ENCODE measurements at places on chromosomes 5 and 9.

GRCh38 chr9:130938652-130939404 is at the start of gene FIBCD1:
TSS of gene FIBCD1 (minus strand) at chr9:130939247. CDS start at chr9:130938607, 640 bp downstream.
- DNase-seq: peak; percentile 66

GRCh38 chr5:137666461-137666850 is 69.4 kb downstream of the KLHL3 start:
- DNase-seq: no peak

DNA sequence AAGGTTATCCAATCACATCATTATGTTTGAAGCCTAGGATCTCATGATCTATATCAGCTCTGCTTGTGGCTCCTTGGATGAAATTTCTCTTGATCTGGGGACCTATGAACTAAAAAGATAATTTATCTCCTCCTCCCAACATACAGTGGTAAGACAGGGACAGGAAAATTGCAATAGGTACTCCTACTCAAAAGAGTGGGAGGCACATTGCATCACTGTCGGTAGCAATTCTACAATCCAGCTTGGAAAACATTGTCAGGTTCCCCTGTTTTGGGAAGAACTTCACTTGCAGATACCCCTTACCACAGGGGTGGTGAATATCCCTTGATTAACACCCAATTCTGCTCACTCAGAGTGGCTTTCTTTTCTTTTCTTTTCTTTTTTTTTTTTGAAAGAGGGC is 107.7 kb downstream of the HSPA4 start:
- no peak for DNase-seq

DNA sequence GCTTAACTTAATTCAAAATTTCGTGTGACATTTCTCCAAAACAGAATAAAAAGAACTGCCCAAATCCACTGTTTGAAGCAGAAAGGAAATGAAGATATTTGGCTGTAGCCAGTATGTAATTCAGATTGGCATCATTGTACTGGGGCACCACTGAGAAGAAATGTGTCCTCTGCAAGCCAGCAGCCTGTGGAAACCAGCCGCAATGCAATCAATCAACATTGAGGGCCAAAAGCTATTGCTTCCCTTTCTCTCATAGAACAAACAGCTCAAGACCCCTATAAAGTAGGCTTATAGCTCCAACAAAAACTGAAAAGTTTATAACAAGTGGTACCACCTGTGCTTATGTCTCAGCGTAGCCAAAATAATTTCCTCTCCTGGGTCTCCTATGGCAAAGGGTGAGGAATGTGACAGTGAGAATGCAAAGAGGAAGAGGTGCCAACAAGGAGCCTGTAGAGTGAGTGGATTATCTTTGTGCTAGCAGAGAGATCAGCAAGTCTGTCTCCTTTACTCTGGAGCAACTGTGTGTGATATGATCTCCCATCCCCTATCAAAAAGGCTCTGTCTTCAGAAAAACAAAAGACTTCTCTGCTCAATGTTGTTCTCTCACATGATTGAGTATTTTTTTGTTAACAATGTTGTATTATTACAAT is 1072.3 kb upstream of the DMAC1 start:
- no peak for DNase-seq

DNA sequence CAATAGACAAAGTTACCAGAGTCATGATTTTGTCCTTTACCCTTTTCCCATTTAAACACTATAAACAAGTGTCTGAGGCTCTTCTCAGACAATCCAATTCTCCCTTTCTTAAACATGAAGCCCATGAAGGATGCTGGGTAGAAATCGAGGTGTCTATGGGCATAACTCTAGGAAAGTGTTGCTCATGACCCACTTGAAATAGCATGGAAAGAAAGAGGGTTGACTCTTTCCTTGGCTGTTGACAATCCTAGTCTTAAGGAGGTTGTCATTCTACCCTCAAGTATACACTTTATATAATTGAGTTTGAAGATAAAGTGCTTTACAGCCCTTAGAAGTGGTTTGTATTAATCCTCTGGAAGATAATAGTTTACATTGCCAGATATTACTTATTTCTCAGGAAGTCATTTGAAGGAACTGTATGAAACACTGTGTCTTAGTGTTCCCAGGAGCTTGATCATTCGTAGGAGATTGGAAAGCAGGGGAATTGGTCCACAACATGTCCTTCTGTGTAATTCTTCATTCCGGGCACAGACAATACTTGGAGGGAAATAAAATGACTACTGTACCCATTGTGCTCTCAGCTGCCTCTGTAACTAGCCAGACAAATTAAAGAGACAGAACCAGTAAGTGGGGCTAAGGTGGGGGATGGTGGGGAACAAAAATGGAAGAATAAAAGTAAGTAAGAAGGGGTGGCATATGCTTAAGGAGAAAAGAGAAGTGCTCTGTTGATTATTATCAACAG is 1078.3 kb upstream of the DMAC1 start:
- no peak for DNase-seq

- DNase-seq: no peak
Observed at GRCh38 chr5:132026516-132027008, 15.1 kb upstream of the ACSL6 start.

DNA sequence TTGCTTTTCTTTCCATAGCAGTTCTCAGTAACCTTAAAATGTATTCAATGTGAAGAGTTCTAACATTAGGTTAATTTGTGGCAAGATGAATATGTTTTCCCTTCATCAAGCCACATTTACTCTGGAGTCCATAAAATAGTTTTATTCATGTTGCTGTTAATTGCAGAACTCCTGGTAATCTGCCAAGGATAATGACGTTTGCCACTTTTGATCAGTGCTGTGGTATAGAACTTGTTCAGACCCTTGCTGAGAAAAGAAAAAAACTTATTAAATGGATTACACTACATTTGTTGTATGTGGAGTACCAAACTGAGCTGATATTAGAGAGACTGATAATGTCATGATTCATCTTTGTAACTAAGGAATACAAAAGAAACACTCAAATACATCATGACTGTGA is 212.4 kb upstream of the DMAC1 start:
- DNase-seq: no peak

- no peak for DNase-seq
Observed at GRCh38 chr5:36526537-36526936, 79.9 kb upstream of the SLC1A3 start.

- DNase-seq: no peak
Observed at GRCh38 chr5:139684350-139684880, 36.3 kb downstream of the CXXC5 start.

DNA sequence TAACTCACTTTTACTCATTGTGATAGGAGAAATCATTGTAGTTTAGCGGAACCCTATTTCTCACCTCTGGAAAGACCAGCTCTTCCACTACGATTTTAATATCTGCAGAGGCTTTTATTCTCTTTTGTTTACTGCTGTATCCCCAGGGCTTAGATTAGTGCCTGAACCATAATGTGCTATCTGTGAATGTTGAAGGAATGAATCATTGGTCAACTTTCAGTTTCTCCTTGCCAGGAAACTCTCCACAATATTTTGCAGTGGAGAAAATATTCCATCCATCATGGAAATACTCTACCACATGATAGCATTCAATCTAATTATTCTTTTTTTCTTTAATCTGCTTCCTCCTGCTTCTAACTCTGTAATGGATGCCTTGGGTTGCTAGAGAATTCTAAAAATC is 263.5 kb upstream of the PTPRD start:
- no peak for DNase-seq

GRCh38 chr5:131413605-131414559 is 150.0 kb downstream of the CDC42SE2 start:
- DNase-seq: no peak

DNA sequence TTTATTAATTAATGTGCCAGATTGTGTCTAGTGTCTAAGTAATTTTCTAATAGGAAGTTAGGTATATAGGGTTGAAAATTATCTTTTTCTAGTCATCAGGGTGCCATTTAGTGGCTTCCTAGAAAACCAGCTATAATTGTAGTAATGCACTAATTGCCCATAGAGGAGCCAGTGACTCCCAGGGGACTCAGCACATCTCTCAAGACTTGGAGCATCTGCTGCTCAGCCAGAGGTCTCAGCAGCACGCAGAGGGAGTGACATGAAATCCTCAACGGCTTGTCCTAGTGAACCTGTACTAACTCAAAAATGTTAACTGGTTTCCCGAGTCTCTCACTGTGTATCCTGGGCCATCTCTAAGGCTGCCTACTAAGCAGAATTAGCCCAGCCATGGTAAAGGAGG is 78.2 kb upstream of the MAN2A1 start:
- no peak for DNase-seq

DNA sequence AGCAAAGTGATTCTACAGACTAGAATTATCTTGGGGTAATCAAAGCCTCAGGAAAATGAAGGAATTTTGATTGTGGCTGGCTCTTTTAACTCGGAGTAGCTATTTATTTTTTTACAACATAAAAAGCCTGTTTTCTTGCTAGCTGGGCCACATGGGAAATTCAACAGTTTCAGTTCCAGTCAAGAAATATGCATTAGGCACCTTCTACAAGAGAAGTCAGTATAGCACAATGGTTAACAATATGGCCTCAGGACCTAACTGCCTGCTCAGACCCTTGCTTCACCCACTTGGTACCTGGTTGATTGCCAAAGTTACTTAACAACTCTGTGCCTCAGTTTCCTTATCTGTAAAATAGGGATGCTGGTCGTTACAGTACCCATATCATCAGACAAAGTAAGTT is 586.2 kb downstream of the ZNF608 start:
- DNase-seq: no peak

DNA sequence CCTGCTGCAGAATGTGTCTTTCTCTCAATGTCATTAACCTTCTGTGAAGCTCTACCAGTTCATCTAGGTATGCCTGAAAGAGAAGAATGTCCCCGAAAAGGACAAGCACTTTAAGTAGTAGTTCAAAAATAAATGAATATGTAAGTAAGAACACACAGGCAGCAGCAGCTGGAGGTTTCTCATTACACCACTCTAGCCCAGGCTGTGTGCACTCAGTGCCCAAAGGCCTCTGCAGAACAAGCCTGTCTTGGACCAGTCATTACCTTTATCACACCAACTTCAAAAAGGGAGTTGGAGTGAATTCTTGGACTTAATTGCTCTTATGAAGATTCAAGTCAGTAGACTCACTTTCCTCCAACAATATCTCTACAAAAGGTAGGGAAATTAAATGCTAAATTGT is 268.8 kb downstream of the MLLT3 start:
- DNase-seq: no peak

DNA sequence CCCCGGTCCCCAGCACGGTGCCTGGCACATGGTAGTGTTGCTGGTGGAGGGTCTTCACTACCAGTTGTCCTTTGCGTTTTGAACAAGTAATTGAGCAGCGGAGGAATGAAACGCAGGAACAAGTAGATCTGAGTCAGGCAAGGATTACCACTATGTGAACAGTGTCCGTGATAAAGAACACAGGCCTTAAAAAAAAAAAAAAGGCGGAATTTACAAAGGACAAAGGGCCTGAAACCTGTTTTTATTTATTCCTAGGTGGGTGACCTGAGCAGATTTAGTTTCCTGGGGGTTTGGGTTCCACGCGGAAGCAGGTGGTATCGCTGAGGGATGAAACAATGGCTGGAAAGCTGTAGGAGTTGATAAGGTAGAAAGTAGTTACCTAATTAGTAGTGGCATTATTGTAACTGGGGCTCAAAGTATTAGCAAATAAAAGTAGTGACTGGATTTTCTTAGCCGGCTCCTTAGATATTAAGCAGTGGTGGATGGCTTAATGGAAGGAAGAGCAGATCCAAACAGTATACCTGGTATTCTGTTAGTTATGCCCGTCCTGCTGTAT is 1.1 kb downstream of the RUSC2 start:
- no peak for DNase-seq

- no peak for DNase-seq
Observed at GRCh38 chr5:36985387-36985786, 108.8 kb downstream of the NIPBL start.

DNA sequence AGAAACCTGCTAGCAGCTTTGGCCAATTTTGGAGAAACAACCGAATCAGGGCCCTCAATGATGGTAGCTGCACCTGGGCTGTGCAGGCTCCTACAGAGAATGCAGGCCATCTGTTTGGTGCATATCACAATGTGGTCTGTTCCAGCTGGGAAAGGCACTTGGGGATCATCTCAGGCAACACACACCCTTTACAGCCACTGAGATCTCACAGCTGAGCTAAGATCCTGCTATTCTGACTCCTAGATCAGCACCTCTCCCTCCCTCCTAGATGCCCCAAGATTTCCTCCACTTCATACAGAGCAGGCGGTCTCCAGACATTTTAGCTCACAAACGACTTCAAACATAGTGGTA is 100.7 kb downstream of the SH3TC2 start:
- DNase-seq: no peak

GRCh38 chr9:127185931-127186781 is 63.7 kb upstream of the ANGPTL2 start:
- no peak for DNase-seq

- no peak for DNase-seq
Observed at GRCh38 chr5:84285641-84286637, 98.7 kb downstream of the EDIL3 start.

DNA sequence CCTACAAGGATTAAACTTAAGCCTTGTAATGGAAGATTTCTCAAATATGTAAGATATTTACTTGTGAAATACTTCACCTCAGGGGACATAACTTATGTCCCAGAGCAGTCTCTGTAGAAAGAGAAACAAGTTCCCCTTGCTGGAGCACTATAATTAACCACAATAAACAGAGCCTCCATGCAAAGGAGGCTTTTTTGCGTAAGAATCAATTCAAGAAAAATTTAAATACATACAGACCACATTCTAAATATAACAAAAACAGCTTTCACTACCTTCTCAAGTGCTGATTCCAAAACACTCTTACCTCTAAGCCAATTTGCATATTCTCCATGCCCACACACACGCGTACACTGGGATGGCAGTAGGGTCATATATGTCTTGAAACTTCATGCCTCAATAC is 30.7 kb upstream of the CCNB1 start:
- no peak for DNase-seq

GRCh38 chr9:111037708-111038330 is 451 bp downstream of the LPAR1 start:
- DNase-seq: peak; percentile 61

GRCh38 chr5:81021951-81022687 is 62.0 kb downstream of the RASGRF2 start:
- no peak for DNase-seq

DNA sequence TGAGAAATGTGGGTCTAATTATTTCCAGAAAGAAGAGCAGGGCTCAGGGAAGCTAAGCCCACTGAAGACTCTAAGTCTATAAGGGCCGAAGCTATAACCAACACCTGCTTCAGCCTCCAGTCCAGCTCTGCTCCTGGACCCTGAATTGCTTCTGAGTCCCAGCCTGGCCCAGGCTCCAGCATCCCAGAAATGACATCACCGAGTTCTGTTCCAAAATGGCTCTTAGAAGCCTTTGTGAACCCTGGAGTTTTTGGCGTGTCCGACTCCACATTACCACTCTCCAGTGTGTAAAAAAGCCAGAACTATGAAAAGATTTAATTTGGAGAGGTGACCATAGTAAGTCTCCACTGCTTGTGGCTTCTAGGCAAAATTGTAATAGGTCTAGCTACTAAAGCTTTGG is 289.9 kb downstream of the SLIT3 start:
- no peak for DNase-seq

DNA sequence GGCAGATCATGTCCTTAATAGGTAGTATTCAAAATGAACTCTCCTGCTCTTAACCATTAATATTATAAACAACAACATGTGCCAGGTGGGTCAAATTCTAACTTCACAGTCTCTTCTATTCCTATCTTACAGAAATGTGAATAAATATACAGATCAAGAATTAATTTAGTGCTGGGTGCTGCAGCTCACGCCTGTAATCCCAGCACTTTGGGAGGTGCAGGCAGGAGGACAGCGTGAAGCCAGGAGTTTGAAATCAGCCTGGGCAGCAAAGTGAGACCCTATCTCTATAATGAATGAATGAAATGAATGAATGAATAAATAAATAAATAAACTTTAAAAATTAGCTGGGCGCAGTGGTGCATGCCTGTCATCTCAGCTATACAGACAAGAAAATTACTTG is 34.1 kb downstream of the PTCH1 start:
- DNase-seq: no peak

Data from DMS53 (cell line).